ENCODE measurements at places on chromosomes 7 and 10. TPM values are rescaled to one million over a fixed set of nuclear protein-coding genes. Genes with fewer than 3 reads are reported as not detected.

- ATAC-seq, result no peak
Observed at GRCh38 chr10:92894081-92894655, 45.8 kb downstream of the EXOC6 start.

DNA sequence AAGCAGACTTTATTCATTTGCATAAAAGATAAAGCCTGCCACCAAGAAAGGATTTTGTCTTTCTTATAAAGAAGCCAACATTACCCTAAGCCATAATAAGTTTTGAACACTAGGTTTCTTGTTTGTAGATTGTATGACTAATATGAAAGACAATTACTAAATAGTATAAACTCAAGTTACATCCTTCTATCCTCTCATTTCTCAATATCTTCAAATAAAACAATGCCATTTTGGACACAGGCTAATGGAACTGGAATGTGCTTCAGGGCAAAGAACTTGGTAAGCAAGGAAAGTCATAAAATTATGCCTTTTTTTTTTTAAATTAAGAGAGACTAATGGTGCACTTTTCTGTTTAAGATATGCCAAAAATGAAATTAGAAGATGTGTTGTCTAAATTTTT is 137.7 kb downstream of the DKK1 start:
- ATAC-seq, result no peak

- peak; percentile 90 for ATAC-seq
Observed at GRCh38 chr7:39979406-39980073, 29.5 kb downstream of the CDK13 start.

- ATAC-seq, result no peak
Observed at GRCh38 chr10:42926843-42927242, 144.2 kb downstream of the BMS1 start.

DNA sequence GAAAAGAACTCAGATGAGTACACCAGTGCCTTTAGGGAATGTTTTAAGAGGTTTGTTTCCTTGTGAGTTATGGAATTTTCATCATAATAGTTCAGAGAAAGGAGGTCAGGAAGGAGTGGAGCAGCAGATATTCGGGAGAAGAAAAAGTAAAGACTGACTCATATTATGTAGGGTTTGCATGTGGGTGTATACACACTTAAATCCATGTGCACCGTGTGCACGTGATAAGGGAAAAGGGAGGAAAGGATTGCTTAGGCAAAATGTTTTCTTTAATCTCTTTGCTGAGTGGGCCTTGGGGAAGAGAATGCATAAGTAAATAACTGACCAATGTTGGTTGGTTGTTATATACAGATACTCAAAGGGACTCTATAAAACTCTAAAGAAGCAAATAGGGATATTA is 30.2 kb downstream of the PLCE1 start:
- ATAC-seq, result no peak

GRCh38 chr7:2106924-2107323 is 125.8 kb downstream of the MAD1L1 start:
- no peak for ATAC-seq

GRCh38 chr10:69837261-69837660 is 35.6 kb downstream of the COL13A1 start:
- ATAC-seq, result no peak

DNA sequence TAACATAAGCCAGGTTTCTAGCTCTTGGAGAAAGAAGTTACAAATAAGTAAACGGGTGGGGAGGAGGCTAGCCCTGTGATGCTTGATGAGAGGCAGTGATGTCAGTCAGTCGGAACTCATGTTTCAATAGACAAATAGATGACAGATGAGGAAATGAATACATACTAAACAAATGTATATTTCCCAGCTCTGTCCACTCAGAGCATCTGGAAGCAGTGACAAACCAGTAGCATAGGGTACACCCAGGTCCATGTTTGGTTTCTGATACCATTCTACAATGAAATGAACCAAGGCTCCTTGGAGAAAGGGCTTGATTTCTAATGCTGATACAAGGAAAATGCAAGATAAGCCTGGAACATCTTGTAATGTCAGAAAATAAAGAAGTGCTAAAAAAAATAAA is 30.6 kb downstream of the PODXL start:
- ATAC-seq, result no peak

DNA sequence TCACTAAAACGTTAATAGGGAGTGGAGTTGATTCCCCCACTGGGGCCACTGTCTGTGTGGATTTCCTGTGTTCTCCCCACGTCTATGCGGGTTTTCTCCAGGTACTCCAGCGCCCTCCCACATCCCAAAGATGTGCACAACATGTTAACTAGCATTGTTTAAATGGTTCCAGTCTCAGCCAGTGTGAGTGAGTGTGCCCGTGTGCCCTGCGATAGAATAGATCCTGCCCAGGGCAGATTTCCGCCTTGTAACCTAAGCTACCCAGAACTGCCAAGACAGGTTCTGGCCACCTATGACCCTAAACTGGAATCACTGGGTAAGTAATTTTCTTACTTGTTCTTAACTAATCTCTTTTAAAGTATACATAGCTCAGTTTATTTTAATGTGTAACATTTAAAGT is 58.5 kb downstream of the CCDC6 start:
- no peak for ATAC-seq

- ATAC-seq, result peak; percentile 96
Observed at GRCh38 chr7:141563956-141564623, 12.9 kb downstream of the AGK start.

- ATAC-seq, result no peak
Observed at GRCh38 chr7:45582868-45583277, 8.7 kb downstream of the ADCY1 start.

GRCh38 chr10:52313933-52314821 is at the start of gene DKK1:
TSS of gene DKK1 (plus strand) at chr10:52314281. CDS start at chr10:52314435, 154 bp downstream.
- ATAC-seq, result no peak

- ATAC-seq, result no peak
Observed at GRCh38 chr7:5492020-5492635, 68.5 kb upstream of the TNRC18 start.

- no peak for ATAC-seq
Observed at GRCh38 chr7:96174812-96175211, 147.1 kb downstream of the SLC25A13 start.

DNA sequence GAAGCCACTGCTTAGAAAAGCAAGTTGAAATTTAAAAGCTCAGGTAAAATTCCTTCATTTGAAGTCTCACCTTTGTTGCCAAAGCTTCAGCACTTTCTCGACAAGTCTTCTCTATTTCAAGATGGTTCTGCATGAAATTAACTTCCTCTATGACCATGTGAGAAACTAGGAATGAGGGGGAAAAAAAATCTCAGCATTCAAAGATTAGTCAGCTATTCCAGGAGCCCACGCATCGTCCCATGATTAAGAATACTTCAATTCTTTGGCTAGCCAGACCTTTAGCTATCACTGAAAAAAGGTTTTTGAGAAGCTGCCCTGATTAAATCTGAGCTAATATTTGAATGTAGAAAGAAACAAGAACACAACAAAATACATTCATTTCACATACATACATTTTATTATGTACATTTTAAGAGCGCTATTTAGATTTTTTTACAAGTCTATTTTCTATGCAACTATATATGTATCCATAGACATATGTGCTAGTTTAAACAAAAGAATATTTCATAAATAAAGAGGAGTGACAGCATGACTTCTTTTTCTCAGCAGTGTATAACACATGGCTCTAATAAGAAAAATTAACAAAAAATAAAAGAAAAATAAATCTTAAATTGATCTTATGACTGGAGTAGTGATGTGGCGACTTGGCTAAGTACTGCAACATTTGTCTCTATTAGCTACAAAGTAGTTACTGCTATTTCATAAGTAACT is 44.8 kb downstream of the SHTN1 start:
- ATAC-seq, result no peak

GRCh38 chr10:80203835-80204676 is 1.3 kb downstream of the ANXA11 start:
- ATAC-seq, result peak; percentile 15

DNA sequence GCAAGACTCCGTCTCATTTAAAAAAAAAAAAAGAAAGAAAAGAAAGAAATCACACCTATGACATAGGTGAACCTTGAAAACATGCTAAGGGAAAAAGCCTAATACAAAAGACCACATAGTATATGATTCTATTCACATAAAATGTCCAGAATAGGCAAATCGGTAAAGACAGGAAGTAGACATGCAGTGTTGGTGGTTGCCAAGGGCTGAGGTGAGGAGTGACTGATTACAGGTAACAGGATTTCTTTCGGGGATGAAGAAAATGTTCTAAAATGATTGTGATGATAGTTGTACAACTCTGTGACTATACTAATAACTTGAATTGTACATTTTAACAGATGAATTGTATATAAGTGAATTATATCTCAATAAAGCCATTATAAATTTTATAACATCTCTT is 3.3 kb downstream of the XPNPEP1 start:
- peak; percentile 43 for ATAC-seq

DNA sequence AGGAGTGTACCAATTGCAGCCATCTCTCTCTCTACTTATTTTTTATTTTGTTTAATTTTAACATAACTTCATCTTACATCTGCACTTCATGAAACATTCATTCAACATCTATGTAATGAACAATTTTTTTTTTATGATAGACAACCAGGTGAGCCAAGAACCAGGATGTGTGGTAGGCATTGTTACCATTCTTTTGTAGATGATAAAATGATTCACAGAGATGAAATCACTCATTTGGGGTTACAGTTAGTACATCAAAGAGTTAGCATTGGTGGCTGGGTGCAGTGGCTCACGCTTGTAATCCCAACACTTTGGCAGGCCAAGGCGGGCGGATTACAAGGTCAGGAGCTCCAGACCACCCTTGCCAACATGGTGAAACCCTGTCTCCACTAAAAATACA is 127.8 kb downstream of the HDAC9 start:
- peak; percentile 31 for ATAC-seq

GRCh38 chr7:102403563-102403962 is 7.4 kb downstream of the PRKRIP1 start:
- ATAC-seq, result no peak

- no peak for ATAC-seq
Observed at GRCh38 chr10:130443066-130443465, 306.9 kb downstream of the GLRX3 start.

- ATAC-seq, result no peak
Observed at GRCh38 chr7:21617513-21617912, 74.7 kb downstream of the DNAH11 start.

DNA sequence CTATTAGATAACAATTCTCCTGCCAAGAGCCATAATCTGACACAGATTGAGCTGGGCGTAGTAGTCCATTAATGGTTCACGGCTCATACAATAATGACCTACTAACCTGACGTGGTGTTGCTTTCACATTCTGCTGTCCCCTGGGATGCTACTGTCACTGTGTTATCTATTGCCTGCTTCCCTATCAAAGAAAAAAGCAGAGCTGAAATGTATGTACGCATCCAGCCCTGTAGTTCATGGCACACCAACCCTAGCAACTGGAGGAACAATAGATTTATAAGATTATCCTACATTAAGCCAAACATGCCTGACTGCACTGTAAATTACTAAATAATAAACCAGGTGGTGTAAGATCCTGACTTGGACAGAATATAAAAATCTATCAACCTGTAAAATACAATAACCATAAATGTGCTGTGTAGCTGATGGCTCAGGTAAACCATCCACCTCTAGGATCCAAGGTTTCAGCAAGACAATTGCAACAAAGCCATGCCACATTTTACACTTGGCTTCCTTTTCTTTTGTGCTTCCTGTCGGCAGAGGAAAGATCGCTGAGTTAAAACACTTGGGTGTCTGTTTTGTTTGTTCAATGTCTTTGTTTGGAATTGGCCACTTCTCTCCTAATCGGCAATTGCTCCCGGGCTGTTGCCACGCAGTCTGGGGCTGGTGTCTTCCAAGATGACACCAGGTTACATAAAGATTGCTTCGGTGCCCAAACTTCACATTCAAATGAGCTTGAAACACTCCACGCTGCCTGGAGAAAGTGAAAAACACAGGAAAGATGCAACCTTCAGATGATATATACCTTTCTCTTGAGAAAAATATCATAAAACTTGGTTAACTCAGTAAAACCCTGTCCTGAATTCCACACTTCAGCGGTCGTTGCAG is 143.9 kb upstream of the MGMT start:
- ATAC-seq, result no peak

GRCh38 chr7:78528964-78529363 is 730.4 kb downstream of the PHTF2 start:
- no peak for ATAC-seq

DNA sequence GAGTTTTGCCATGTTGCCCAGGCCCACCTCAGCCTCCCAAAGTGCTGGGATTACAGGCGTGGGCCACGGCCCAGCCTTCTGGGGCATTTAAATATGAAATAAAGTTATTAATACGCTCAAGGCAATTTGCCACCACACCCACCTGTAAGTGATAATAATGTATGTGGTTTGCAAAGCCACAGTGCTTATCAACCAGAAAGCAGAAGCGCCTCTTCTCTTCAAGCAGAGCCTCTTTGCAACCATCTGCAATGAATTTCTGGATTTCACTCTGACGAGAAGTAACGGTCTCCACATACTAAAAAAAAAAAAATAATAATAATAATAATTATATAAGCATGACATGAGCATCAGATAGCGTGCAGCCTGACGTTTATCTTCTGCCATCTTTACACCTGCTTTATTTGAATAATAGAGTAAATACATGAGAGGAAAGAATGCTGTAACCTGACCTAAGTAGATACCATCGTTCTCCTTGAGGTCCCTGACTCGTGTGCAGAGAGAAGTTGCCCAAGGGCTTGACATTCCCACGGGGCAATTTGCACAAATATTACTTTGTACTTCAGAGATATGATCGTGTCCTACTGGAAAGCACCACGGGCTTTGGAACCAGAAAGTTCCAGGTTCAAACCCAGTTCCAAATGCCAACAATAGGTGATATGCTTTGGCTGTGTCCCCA is 34.0 kb downstream of the BRI3 start:
- ATAC-seq, result no peak

DNA sequence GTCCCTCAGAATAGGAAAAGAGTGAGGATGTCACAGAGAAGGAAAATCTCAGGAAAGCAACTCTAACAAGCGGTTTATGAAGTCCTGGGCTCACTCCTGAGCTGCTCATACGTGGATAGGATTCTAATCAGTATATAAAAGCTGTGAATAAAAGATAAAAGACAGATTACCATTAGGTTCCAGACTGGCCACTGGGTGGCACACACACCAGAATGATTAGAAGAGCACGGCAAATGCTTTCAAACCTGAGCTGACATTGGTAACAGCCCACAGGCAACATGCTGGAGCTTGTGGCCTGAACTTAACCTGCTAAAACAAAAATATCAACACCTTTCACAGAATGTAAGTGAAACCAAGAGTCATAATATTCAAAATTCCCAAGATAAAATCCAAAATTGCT is 370.8 kb downstream of the GRID1 start:
- ATAC-seq, result no peak

The ATP5F1C gene
- 181 TPM for total RNA-seq

The JCAD gene
- total RNA-seq, result 0.58 TPM

The ANKRD7 gene
- 0.90 TPM for total RNA-seq

The NPC1L1 gene
- total RNA-seq, result not detected

The PPP1R17 gene
- not detected for total RNA-seq

The MUC3A gene
- 0.11 TPM for total RNA-seq

The CRYGN gene
- not detected for total RNA-seq

The FEZF1 gene
- not detected for total RNA-seq

The ZDHHC4 gene
- 23.6 TPM for total RNA-seq

The TRIP6 gene
- total RNA-seq, result 43.5 TPM

The HYAL4 gene
- total RNA-seq, result not detected

The FOXP2 gene
- total RNA-seq, result not detected

The SFXN2 gene
- total RNA-seq, result 28.0 TPM

The COL17A1 gene
- total RNA-seq, result not detected

All from activated T-helper 17 cell treated with anti-CD3 and anti-CD28 coated beads, Interleukin-2, amount 50 U/mL, for 72 hours (primary cell).